Foreskin keratinocyte (primary cell): ENCODE measurements at places on chromosomes 2 and 18. TPM values are rescaled to one million over a fixed set of nuclear protein-coding genes. Genes with fewer than 3 reads are reported as not detected.

Gene MTX2
- total RNA-seq, result 36.7 and 42.4 TPM in 2 replicates

Gene PLB1
- 3.7 and 3.8 TPM in 2 replicates for total RNA-seq

Gene RAB27B
- 2.4 and 4.3 TPM in 2 replicates for total RNA-seq

Gene ANKRD29
- total RNA-seq, result 5.6 and 7.7 TPM in 2 replicates

Gene SERPINB3
- total RNA-seq, result 0.56 and 0.88 TPM in 2 replicates

Gene TMEM17
- 2.3 and 2.5 TPM in 2 replicates for total RNA-seq

Gene GATA6
- 0.03 and 0.07 TPM in 2 replicates for total RNA-seq
